Epithelial cell of proximal tubule (primary cell): ENCODE measurements at places on chromosomes 5 and 9. TPM values are rescaled to one million over a fixed set of nuclear protein-coding genes. Genes with fewer than 3 reads are reported as not detected.

DNA sequence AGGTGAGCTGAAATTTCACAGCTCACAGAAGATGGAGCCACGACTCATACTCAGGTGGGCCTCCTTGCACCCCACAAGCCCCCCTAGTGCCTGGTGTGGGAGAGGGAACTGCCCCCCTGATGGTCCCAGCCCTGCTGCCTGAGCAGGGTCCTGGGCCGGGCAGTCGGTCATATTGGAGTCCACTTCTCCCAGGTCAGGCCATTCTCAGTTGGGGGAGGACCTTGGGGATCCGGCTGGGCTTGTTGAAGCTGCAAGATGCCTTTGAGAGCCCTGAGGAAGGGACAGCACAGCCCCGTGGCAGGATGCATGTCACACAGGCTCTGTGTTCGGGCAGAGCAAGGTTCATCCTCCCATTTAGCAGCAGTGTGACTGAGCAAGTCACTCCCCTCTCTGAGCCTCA lies 56.6 kb downstream of the ERGIC1 start:
- DNase-seq: no peak

GRCh38 chr5:150540615-150541396 lies 32.9 kb downstream of the NDST1 start:
- no peak for DNase-seq

Gene AGXT2
- total RNA-seq: not detected in 2 replicates

DNA sequence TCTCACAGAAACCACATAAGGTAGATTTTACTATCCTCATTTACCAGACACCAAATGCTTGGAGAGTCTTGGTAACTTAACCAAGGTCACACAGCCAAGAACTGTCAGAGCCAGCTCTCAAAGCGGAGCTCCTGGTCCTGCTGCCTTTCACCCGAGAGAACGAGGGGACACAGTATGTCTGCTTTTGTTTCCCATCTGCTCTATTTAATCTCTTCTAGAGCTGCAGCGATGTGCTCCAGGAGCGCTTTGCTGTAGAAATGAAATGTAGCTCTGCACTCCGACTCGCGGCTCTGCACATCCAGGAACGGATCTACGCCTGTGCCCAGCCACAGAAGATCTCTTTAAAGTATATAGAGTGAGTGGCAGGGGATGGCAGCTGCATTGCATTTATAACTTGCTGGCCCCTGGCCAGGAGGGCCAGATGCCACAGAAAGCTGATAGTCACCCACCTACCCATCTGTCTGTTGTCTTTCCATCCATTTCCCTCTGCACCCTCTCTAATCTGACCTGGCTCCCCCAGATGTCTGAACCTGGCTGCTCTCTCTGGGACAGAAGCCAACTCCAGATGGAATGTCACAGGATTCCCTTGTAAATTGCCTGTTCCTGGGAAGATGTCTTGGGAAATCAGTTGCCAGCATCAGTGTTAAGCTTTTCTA lies 21.4 kb upstream of the TRMT10B start:
- no peak for DNase-seq

DNA sequence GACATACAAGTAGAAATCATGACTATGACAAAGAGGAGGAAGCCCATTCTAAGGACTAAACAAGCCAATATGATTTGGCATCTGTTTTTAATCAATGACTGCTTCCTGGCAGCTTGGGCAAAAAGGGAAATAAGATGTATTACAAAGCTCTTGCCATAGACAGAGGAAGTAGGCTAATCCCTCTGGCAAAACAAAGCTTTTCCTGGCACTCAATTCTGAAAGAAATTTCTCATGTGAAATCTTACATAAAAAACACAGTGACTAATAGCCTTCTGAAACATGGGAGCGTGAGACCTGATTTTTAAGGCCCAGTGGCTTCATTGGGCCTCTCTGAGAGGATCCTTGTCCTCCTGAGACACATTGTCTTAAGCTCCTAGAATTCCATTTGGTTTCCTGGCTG lies 93.6 kb downstream of the COL23A1 start:
- no peak for DNase-seq

DNA sequence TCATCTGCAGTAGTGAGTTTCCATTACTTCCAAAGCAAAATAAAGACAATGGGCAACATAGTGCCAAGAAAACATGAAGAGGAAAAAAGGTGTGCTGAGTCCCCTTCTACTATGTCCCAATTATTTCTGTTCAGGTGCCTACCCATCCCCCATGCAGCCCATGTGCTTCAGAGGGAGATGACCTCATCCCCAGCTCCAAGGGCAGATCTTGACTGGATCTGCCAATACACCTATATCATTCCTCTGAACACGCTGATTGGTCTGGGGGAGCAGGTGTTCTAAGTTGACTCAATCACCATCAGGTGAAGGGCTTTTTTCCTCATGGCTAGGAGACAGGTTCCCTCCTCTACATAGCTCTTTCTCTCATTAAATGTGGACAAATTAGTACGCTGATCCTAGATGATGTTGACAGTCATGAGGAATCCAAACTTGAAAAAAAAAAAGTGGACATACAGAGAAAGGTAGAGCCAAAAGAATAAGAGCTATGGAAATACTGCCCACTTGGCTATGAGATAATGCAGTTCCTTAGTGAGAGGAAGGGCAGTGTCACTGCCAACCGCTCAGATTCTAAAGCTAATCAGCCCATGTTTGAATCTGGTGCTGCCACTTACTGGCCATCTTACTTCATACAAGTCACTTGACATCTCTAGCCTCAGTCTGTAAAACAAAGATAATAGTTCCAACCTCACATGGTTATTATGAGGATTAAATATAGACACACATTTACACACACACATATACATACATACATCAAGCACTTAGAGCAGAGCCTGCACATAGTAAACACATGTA lies 23.1 kb downstream of the PRELID2 start:
- no peak for DNase-seq

Gene CBY3
- total RNA-seq: not detected in 2 replicates

Gene DPP7
- total RNA-seq: 66.9 and 125 TPM in 2 replicates

Gene FAM169A
- 8.9 and 11.1 TPM in 2 replicates for total RNA-seq

Gene MPDZ
- 14.0 and 18.4 TPM in 2 replicates for total RNA-seq
